ENCODE measurements at places on chromosomes 5 and 9.

GRCh38 chr5:132420706-132421272 lies 51.3 kb downstream of the SLC22A5 start:
- ATAC-seq, result no peak

- ATAC-seq, result no peak
These were observed 424.0 kb downstream of the CDH18 start for GRCh38 chr5:19564036-19564435.

- no peak for ATAC-seq
These were observed 11.5 kb downstream of the SQSTM1 start for GRCh38 chr5:179832039-179832745.

DNA sequence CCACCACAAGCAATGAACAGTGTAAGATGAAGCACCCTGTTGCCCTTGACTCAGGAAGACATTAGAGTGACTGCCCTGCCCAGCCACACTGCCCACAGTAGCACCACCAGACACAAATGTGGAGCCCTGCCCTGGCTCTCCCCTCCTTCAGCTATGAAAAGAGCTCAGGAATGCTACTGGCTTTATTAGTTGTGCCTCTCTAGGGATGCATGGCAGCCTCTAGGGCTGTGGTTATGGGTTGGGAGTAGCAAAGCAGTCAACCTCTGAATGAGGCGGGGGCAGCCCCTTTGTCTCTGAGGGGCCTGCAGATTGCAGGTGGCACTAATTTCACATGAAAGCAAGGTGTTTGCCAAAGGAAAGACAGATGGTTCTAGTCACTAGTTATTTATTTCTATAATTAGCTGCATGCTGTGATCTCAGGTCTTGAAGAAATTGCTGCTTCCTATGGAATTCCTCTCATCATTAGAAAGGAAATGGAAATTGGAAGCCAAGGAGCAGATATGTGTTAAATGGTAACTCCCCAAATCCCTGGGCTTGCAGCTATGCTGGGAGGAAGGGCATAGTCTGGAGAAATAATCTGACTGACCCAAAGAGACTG lies 259.4 kb downstream of the TLR4 start:
- no peak for ATAC-seq

- ATAC-seq, result no peak
These were observed 21.5 kb downstream of the GFPT2 start for GRCh38 chr5:180331647-180331950.

DNA sequence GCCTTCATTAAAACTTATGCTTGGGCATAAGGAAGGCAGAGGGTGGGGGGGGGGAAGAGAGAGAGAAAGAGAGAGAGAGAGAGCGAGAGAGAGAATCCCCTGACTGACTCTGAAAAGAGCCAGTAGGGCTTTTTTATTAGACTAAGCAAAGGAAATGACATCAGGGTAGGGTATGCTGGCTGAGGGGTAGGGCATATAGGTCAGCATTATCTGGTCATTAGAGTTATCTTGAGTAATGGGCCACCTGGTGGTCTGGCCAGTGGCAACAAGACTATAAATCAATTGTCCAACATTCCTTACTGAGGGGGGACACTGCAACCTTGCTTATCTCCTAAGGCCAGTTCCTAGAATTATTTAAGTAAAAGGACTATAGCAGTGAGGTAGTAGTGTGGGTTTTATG lies 67.2 kb downstream of the TSSK1B start:
- ATAC-seq, result no peak

DNA sequence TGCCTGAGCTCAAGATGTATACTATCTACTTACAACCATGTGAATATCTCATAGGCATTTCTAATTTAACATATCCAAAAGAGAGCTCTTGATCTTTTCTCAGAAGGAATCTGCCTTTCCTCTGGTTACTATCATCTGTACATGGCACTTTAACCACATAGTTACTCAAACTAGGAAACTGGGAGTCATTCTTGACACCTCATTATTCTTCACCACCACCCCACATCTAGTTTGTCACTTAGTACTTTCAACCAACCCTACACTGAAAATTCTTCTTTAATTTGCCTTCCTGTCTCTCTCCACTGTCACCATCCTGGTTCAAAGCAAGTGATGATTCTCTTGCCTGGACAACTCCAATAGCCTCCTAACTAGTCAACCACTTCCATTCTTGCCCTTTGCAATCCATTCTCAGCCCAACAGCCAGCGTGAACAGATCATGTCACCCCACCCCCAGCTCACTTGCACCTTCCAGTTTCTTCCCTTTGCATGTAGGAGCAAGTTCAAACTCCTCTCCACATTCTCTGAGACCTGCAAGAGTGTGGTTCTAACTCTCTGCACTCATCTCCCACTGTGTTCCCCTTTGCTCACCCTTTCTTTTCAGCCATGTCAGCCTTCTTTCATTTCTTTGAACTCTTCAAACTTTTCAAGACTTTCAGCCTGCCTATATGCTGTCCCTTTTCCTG lies 17.3 kb upstream of the SMAD5 start:
- ATAC-seq, result no peak

DNA sequence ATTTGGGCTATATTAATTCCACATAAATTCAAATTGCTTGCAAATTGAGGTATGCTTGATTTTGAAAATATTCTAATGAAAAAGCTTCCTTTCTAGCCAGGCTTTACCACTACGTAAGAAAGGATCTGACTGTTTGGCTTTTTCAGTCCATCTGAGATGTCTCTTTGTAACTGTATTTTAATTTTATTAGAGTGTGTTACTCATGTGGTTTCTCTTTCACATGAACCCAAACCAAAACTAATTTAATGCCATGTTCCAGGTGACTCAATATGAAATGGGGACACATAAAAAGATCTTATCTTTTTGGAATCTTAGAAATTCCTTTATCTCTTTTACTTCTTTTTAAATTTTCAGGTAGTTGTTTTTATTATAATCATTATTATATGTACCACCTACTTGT lies 85.3 kb downstream of the NFIB start:
- peak; percentile 35 for ATAC-seq

- no peak for ATAC-seq
These were observed 23.5 kb downstream of the C7 start for GRCh38 chr5:40932766-40933165.

GRCh38 chr9:73168298-73168934 lies 16.8 kb downstream of the ANXA1 start:
- no peak for ATAC-seq

DNA sequence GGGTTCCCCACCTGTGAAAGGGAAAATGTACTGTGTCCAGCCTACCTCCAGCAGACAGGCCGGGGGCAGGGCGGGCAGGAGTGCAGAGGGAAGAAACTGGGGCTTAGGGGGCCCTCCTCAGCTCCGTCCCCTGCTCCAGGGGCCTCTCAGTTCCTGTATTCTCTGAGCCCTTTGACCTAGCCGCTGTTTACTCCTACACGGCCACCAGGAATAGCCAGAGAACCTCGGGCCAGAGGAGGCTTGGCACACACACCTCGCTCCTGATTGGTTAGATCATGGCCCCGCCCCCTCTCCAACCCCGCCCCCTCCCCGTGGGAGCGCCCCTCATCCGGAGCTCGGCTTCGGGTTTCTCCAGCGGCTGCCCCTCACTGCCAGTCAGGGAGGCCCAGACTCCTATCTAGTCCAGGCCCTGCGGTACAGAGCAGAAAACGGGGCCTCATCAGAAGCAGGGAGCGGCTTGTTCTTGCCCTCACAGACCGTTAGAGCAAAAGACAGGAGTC lies 2.2 kb downstream of the ST6GALNAC6 start:
- peak; percentile 67 for ATAC-seq

DNA sequence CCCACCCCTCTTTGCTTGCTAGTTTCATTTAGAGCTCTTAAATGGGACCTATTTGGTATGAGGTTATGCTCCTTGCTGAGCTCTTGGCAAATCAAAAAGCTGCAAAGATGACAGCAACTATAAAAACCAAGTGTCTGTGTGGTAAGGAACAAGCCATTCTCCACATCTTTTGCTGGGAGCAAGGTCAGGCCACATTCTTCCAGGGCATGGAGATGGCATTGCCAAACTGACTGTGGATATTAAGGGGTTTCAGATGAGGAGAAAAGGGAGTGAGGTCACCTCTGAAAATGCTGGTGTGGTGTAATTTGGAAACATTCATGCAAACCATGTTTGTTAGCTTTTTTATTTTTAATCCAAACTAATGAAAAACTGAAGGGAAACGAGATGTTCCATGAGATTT lies 218.8 kb upstream of the IL12B start:
- ATAC-seq, result no peak

- ATAC-seq, result no peak
These were observed 122.2 kb upstream of the ZNF608 start for GRCh38 chr5:124868676-124869075.

DNA sequence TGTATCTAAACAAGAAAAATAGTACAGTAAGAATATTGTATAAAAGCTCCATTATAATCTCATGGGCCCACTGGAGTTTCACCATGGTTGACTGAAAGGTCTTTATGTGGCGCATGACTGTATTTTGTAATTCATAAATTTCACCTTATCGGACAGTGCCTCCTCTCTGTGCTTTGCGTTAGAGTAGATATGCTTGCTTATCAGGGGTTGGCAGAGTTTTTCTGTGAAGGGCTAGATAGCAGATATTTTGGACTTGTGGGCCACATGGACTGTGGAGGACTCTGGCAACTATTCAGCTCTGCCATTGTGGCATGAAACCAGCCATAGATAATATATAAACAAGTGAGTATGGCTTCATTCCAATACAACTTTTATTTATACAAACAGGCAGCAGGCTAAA lies 23.2 kb downstream of the GAPVD1 start:
- no peak for ATAC-seq

- ATAC-seq, result no peak
These were observed 132.8 kb downstream of the MACROH2A1 start for GRCh38 chr5:135266303-135266635.

GRCh38 chr5:153402550-153402949 lies 87.9 kb upstream of the GRIA1 start:
- peak; percentile 85 for ATAC-seq

DNA sequence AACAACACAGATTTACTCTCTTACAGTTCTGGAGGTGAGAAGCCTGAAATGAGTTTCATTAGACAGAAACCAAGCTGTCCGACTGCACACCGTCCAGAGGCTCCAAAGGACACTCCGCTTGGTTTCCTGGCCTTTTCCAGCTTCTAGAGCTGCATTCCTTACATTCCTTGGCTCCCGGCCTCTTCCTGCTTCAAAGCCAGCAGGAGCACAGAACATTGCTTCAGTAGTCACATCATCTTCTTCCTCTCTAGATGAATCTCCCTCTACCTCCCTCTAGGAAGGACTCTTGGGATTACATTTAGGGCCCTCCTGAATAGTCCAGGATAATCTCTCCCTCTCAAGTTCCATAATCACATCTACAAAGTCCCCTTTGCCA lies 213.3 kb downstream of the CDK5RAP2 start:
- ATAC-seq, result peak; percentile 92

DNA sequence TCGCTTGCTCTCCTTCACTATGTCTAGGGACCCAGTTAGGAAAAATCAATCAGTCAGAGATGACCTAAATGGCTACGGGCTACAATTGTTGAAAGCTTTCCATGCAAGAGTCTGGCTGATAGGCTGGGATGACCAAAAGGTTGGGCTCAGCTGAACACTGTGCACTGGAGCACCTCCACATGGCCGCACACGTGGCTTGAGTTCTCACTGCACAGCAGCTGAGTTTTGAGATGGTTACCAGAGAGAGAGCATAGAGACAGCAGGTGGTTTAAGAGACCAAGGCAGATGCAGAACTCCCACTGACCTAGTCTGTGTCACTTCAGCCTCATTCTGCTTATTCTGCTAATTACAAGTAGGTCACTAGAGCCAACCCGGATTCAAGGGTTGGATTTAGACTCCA lies 2354.8 kb upstream of the C9orf72 start:
- no peak for ATAC-seq

DNA sequence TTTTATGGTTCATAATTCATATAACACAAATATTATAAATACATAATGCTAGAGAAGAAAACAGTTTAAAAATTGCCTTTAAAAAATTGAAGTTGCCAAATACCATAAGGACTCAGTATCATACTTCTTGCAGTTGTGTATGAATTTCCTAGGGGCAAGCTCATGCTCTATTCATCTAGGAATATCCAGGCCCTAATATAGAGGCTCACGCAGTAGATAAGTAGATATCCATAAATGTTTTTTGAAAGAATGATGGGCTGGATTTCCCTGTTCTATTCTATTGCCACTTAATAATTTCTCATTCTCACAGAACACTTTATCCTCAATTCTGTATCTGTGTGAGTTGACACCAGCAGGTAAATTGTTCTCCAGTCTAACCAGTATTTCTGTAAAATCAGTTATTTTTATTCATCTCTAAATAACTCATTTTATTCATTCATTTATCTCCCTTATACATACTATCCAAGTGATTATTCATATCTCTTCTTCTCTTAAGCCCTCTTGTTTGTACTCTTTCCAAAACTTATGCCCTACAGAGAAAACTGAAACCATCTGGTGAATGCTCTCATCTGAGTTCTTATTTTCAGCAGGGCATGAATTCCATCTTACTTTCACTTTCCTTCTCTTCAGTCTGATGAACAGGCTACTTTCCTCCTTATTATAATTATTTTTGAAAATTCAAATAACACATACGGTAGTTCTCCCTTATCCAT lies 97.1 kb downstream of the SLC44A1 start:
- ATAC-seq, result peak; percentile 83

DNA sequence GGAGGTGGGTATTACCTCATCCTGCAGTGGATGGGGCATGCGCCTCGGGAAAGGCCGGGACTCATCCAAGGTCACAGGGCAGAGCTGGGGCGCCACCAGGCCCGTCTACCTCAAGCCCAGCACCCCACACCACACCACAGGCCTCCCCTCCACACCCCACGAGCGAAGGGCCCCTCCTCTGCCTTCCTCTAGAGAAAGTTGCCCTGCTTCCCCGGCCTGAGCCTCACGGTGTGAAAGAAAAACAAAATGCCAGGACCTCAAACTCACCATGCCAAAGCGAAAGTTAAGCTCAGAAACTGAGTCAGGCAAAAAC lies 161.1 kb downstream of the COL23A1 start:
- ATAC-seq, result no peak

GRCh38 chr5:4255441-4255840 lies 659.8 kb downstream of the IRX1 start:
- ATAC-seq, result no peak

GRCh38 chr5:109305352-109305751 lies 104.4 kb downstream of the PJA2 start:
- ATAC-seq, result no peak

- peak; percentile 55 for ATAC-seq
These were observed 26.7 kb upstream of the CAMK4 start for GRCh38 chr5:111197523-111197922.

DNA sequence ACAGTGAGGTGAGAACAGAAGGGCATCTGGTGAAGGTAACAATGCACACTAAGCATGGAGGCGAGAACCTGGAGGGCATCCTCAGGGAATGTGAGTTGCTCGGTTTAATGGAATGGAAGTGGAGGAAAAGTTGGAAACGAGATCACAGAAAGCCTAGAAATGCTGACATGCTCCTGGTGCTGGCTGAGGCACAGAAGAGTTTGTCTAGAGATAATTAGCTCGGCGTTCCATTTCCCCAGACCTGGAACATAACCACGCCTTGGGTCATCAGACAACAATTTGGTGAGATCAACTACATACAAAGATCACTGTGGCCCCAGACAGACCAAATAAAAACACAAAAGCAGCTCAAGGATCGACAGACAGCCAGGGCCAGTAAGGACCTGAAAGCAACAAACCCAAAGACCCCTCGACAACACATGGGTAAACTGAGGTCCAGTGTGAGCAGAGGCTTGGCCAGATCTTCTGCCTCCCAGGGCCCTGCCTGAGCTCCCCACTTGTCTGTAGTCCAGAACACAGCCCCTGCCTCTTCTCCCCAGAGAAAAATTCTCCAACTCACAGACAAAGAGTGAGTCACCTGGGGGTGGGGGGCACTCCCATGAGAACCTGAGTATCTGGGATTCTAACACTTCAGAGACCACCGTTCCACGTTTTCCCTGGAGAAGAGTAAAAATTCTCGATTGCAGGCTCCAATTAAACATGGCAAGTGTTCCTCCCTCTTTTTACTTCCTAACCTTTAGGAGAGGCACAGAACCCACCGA lies 52.5 kb downstream of the SHB start:
- peak; percentile 8 for ATAC-seq

- peak; percentile 21 for ATAC-seq
These were observed 165.8 kb upstream of the MAP3K1 start for GRCh38 chr5:56649569-56649968.
